Mesenchymal stem cell (in vitro differentiated cells and primary cell): ENCODE measurements at places on chromosomes 3 and 15.
A peak's percentile ranks its signal among the peaks of the same experiment; 100 is the strongest.

- no peak for DNase-seq
Measured at GRCh38 chr3:157574531-157574930, 71.3 kb upstream of the VEPH1 start.

DNA sequence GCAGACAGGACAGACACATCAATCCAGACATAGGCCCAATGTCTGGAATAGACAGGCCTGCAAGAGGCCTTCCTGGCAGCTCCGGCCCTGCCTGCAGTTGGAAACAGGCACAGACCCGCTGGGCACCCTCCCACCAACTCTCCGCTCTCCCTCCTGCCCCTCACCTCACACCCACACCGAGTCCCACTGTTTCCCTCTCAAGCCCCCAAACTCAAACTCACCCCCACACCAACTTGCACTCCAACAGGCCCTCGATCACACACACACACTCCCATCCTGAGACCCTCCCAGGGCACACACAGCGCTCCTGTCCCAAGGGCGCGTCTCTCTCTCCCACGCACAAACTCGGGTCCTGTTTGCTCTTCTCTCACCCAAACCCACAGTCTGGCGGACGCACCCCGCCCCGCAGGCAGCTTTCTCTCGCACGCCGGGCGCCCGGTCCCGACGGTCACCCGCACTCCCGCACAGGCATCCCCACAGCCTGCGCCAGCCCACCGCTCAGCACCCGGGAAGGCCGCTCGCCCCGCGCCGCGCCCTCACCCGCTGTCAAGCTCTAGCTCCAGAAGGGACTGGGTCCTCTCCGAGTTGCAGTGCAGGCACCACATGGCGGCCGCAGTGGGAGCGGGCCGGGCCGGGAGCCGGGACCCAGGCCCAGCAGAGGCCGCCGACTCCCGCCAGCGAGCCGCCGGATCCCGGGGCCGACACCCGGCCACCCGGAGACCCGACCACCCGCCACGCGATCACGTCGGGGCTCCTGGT is 106.2 kb downstream of the IQSEC1 start:
- peak; percentile 43 for DNase-seq

- no peak for DNase-seq
Measured at GRCh38 chr15:58247855-58248842, 110.0 kb downstream of the AQP9 start.

- DNase-seq, result no peak
Measured at GRCh38 chr3:13894807-13895154, 14.9 kb upstream of the WNT7A start.

GRCh38 chr3:154235330-154235729 is 89.0 kb downstream of the DHX36 start:
- DNase-seq, result peak; percentile 17
